ENCODE measurements at places on chromosomes 5 and 9.

- no peak for DNase-seq
These were observed 451.8 kb upstream of the FTMT start for GRCh38 chr5:121399879-121400278.

DNA sequence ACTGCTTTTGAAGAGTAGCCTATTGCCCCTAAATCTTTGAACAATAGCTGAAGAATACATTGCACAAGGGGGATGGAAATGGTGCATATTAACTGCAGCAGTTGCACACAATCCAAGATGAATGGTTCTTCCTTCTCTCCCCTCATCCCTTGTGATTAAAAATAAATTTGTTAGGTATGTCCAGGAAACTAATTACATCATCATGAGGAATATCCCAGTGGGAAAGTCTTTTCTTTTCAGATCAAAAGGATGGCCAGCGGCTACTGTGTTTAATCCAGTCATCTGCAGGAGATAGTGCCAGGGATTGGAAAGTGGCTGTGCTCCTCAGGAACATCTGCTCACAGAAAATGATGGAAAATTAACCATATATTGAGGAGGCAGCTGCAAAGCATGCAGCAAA, 508.4 kb upstream of the SEMA6A start:
- no peak for DNase-seq

GRCh38 chr5:118557251-118557661, 431.1 kb downstream of the DTWD2 start:
- no peak for DNase-seq

GRCh38 chr5:16815432-16815831, 120.7 kb downstream of the MYO10 start:
- no peak for DNase-seq

GRCh38 chr5:18828351-18828750, 1159.6 kb downstream of the CDH18 start:
- no peak for DNase-seq
